ENCODE measurements at places on chromosomes 16 and 17. TPM values are rescaled to one million over a fixed set of nuclear protein-coding genes. Genes with fewer than 3 reads are reported as not detected.

Gene DRC3
- 2.3 TPM for total RNA-seq

Gene PYY
- total RNA-seq, result not detected

Gene TNFRSF17
- not detected for total RNA-seq

DNA sequence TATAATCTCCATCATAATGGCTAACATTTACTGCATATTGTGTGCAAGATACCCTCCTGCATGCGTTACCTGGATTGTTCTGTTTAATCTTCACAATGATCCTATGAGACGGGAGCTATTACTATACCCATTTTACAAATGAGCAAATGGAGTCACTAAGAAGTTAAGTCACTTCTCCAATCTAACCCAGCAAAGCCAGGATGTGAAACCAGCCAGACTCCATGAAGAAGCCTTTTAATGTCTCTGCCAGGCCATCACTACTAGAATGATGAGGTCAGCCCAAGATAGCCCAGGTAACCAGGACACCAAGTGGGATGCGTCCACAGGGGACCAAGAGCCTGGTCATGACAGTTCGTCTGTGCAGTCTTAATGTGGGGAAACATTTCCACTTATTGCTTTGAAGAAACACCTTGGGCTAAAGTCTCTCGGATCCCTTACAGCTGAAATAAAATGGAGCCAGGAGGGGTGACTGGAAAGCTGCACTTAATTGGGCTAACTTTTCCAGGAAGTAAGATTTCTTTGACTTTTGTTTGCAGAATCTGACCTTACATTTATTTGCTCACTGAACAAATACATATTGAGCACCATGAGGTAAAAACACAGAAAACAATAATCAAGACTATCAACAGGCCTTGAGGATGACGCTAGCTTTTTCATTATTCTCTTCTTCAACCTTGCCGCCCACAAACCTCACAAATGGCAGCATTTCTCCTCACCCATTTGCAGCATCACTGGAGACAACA lies 926 bp upstream of the SHCBP1 start:
- peak overlapping the region; percentile 92 for H3K4me3 ChIP-seq
- peaks cover 17% of the 10 kb centered on the region for H3K36me3 ChIP-seq
- no peak overlapping the region for H3K27ac ChIP-seq
- H3K27me3 ChIP-seq, result no peaks in the 10 kb centered on the region
- peaks cover 17% of the 10 kb centered on the region for H3K4me1 ChIP-seq

- no peaks in the 10 kb centered on the region for H3K27me3 ChIP-seq
- DNase-seq, result peak; percentile 77
- peaks cover 20% of the 10 kb centered on the region for H3K4me1 ChIP-seq
Measured at GRCh38 chr17:57927048-57927723, 28.0 kb downstream of the CUEDC1 start.

GRCh38 chr16:85465328-85466303 lies 147.5 kb upstream of the GSE1 start:
- peak; percentile 17 for DNase-seq
- no peak overlapping the region for H3K27ac ChIP-seq
- no peaks in the 10 kb centered on the region for H3K36me3 ChIP-seq
- H3K27me3 ChIP-seq, result peaks cover 12% of the 10 kb centered on the region

- no peak for DNase-seq
- H3K27ac ChIP-seq, result no peak overlapping the region
- H3K4me1 ChIP-seq, result no peaks in the 10 kb centered on the region
- H3K4me3 ChIP-seq, result no peak overlapping the region
Measured at GRCh38 chr17:44247440-44247841, 20.5 kb downstream of the SLC4A1 start.

- no peak for DNase-seq
- H3K27me3 ChIP-seq, result peaks cover 30% of the 10 kb centered on the region
- H3K36me3 ChIP-seq, result no peaks in the 10 kb centered on the region
- H3K4me1 ChIP-seq, result no peaks in the 10 kb centered on the region
- no peak overlapping the region for H3K4me3 ChIP-seq
- H3K27ac ChIP-seq, result no peak overlapping the region
Measured at GRCh38 chr17:51667706-51668083, 407.3 kb downstream of the UTP18 start.

DNA sequence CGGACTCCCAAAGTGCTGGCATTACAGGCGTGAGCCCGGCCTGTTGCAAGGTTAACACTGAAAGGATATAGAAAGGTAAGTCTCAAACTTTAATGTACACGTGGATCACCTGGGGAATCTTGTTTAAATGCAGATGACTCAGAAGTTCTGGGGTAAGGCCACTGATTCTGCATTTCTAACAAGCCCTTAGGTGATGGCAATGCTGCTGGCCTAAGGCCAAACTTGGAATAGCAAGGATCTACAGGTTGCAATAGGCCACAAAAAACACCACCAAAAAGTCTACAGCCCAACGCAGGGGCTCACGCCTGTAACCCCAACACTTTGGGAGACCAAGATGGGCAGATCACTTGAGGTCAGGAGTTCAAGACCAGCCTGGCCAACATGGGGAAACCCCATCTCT lies 4.2 kb downstream of the CMTM4 start:
- peak; percentile 94 for DNase-seq
- no peaks in the 10 kb centered on the region for H3K27me3 ChIP-seq
- H3K4me1 ChIP-seq, result peaks cover 19% of the 10 kb centered on the region
- H3K36me3 ChIP-seq, result no peaks in the 10 kb centered on the region

- no peak for DNase-seq
- no peak overlapping the region for H3K4me3 ChIP-seq
- H3K27ac ChIP-seq, result no peak overlapping the region
Measured at GRCh38 chr17:41386227-41386626, 4.1 kb upstream of the KRT34 start.
